NCI-H1930 (cell line): ENCODE measurements at places on chromosomes 5 and 9.

- no peak for DNase-seq
These were observed 52.5 kb upstream of the RPS23 start for GRCh38 chr5:82330530-82331270.

GRCh38 chr5:62708481-62709325 lies 130.1 kb downstream of the LRRC70 start:
- DNase-seq, result no peak

DNA sequence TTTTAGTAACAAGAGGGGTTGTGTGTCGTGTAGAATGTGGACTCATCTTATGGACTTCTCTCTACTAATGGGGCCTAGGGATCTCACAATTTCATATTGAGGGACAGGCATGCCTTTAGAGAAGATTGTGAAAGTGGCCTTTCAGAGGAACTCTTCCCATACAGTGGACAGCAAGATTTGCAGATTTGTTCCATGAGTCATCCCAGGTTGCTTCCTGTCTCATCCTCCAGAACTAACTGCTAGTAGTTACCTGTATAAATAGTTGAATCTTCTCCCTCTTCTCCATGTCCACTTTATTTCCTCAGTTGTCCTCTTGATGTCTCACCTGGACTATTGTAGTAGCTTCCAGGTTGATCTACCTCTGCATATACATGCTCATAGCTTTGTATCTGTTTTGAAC lies 997.5 kb upstream of the CTNND2 start:
- no peak for DNase-seq

DNA sequence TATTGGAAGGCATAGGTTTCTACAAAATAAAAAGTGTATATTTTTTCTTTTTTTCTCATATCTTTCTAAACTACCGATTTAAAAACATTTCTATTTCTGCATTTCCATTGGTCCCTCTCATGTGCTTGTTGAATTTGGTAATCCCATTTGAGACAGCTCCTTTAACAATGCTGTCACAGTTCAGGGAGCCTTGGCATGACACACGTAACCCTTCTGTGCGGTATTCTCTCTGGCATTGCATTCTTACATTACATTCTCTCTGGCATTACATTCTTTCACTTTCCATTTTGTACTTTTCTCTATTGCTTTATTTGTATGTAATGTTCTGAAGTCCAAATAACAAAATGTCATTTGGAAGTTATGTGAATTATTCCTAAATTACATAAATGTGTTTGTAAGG lies 150.7 kb upstream of the RASGRF2 start:
- no peak for DNase-seq
